Effector memory CD8-positive, alpha-beta T cell (primary cell): ENCODE measurements at places on chromosomes 7 and 10.

DNA sequence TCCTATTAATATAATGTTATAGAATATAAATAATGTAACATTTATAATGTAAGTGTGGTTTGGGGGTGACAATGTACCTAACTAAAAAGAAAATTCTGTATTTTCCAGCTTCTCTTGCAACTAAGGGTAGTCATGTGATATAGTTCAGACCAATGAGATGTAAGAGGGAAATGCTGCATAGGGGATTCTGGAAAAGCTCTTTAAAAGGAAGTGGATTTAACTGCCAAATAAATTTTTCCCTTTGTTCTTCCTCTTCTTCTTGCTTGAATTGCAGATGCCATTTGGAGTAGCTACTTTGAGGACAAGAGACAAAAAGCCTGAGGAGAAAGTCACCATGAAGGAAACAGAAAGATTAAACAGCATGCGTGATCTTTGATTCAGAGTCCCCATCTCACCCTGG lies 194.3 kb downstream of the PTEN start:
- DNase-seq = no peak

DNA sequence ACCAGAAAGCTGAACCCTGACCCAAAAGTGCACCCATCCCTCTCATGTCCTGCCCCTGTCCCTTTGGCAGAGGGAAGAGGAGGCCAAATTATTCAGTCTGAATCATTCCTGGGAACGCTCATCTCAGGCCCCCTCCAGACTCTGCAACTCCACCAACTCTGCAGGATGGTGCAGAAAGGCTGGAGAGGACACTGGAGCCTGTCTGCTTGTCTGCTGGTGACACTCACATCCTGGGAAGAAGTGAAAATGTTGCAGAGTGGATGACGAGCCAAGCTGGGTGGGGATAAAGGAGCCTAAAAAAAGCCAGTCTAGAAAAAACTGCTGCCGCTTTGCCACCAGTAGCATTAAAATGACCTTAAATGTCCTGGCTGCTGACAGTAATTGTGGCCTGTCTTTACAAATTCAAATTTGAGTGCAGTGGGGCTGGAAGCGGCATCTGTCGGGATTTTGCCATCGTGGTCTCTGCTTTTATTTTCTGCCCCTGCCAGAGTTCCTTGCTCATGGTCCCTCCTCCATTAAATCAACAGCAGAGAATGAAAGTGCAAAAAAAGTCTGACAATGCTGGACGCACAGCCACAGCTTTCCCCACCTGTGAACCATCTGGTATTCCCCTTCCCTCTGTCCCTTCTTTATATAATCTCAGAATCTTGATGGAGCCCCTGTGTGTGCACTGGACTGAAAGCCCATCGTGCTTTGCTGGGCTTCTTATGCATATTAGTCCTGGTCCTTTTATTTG lies 63.9 kb downstream of the STK17A start:
- DNase-seq = no peak

GRCh38 chr7:159238541-159238940 lies 93.9 kb upstream of the VIPR2 start:
- DNase-seq = no peak

GRCh38 chr7:124482229-124482628 lies 283.4 kb downstream of the GPR37 start:
- no peak for DNase-seq

- DNase-seq = no peak
Measured at GRCh38 chr10:4514445-4515108, 311.4 kb upstream of the AKR1E2 start.

DNA sequence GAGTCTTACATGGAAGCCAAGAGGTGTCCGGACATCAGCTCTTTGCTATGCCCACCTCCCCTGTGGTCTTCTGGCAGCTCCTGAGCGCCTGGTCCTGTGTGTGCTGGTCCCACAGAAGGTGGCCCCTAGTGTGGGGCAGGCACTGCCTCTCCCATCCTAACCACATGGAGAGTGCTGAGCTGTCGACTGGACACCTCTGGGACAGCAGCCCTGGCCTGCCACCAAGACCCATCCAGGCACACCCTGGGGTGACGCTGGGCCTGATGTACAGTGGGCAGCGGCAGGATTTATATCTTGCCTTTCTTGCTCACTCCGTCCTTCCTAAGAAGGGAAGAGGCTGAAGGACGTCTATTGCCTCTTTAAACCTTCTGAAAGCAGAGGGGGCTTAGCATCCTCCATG lies 98.7 kb downstream of the EBF3 start:
- no peak for DNase-seq

GRCh38 chr10:34255035-34255434 lies 560.1 kb downstream of the PARD3 start:
- DNase-seq = no peak

DNA sequence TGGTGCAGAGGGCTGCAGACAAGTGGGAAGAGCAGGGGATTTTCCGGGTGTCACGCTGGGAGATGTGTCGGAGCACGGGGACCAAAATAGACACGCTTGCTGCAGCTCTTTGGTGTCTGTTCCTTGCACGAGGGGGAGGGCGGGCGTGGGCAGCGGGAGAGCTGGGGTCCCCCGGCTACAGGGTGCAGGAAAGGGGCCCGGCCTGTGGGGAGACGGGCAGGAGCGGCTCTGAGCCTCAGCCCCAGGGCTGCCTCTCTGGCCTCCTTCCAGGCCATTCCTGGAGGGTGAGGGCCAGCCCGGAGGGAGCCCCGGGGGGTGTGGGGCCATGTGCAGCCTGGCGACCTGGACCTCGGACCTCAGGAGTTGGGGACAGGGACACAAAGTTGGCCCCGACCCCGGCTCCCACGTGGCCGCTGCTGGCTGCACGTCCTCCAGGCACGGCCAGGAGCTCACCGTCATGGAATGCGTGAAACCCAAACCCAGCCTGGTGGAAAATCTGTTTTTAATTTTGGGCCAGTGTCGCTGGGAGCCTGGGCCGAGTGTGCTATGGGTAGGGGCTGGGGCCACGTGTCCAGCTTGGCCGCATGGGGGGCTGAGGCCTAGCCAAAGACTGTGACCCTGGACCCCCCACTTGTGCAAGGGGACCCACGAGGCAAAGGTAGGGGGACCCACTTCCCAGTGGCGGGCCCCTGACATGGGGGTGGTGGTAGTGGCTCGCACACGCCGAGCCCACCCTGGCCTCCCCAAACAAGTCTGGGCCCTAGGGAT lies 6.6 kb downstream of the TTYH3 start:
- DNase-seq = no peak

DNA sequence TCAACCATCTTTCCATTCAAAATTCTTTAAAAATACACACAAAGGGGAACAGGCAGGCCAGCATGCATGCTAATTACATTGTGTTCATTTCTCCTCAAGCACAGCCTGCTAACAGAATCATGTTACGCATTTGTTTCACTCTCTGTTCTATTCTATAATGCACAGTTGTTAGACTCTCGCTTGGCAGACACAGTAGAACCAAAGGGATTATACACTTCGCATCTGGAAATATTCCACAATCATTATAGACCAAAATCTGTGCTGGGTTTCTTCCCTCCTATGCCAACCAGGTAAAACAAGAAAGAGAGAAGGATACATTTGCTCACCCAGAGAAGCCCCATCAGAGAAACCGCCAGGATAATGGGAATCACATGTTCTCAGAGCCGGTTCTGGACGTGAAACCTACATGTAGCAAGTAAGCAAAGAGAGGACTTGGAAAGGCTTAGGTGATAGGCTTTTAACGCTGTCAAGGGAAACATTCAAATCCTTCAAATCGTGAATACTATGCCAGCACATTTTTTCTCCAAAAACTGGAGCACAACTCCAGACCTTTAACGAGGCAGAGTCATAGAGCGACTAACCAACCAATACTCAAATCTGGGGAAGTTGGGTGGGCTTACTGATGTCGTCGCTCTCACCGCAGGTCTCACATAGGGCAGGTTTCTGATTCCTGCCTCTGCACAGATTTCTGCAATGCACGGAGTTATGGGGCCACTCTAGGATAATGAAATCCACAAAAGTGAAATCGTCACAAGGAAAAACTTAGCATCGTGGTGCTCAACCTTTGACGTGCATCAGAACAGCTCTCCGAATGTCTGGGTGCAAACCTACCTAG lies 380.5 kb upstream of the AUTS2 start:
- DNase-seq = no peak

DNA sequence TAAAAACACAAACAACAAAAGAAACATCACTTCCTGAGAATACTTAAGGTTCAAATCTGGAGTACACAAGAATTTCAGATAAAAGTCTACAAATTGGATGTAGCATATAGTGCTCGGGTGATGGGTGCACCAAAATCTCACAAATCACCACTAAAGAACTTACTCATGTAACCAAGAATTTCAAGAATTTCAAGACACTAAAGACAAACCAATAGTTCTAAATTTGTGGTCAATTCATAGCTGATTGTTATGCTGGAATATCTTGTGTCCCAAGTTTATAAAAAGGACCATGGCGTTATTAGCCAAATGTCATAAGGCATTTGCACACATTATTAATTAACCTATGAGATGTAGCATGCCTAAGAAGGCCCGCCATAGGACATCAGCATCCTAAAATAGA lies 1204.1 kb upstream of the AUTS2 start:
- DNase-seq = no peak

DNA sequence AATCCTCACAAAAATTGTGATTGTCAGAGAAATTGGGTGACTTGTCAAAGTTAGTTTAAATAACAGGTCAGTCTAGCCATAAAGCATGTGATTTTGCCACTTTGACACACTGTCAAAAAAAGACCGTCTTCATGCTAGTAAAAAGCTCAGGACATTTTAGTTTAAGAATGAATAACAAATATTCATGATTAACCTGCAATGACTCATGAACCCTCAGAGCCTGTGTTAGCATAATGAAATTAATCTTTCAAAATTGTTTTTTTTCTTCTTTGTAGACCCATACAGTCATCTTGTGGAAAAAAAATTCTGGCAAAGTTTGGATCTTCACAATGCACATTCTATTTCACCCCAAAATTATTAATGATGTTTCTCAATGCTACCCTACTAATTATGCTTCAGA lies 255.2 kb upstream of the POT1 start:
- no peak for DNase-seq

DNA sequence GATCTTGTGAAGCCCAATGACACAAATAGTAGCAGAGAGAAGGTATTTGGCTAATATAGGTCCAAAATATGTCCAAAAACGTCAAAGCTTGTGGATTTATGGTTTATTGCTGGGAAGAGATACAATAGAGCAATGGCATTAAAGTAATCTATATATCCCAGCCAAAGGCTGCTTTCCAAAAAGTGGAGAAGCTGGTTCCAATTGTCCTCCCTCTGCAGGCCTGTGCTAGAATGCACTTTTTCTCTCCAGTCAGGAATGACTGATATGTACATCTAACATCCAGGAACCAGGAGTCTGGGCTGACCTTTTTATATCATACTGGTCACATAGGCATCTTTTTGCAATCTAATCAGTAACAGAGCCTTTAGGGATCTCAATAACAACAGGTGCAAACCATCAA lies 167.1 kb upstream of the FAM3C start:
- DNase-seq = no peak

GRCh38 chr7:18407385-18407784 lies 88.2 kb upstream of the HDAC9 start:
- no peak for DNase-seq

DNA sequence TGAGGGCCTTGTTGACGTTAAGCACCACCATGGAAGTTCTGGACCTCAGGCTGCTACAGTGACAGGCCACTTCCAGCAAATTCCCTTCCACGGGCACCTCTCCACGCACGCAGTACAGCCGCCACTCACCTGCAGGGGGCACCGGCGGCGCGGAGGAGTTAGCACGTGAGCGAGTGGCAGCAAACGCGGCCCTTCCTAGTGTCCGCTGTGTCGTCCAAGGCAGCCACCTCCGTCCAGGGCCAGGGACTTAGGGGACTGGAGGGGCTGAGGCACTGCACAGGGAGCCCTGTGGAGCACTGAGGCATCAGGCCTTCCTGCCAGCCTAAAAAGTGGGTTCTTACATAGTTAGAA lies 164.4 kb downstream of the SVIL start:
- no peak for DNase-seq

- DNase-seq = no peak
Measured at GRCh38 chr7:128867842-128868623, 5.4 kb downstream of the ATP6V1F start.

GRCh38 chr10:2837674-2838073 lies 229.7 kb upstream of the PFKP start:
- no peak for DNase-seq

- DNase-seq = no peak
Measured at GRCh38 chr10:129039406-129040370, 427.4 kb upstream of the MGMT start.

DNA sequence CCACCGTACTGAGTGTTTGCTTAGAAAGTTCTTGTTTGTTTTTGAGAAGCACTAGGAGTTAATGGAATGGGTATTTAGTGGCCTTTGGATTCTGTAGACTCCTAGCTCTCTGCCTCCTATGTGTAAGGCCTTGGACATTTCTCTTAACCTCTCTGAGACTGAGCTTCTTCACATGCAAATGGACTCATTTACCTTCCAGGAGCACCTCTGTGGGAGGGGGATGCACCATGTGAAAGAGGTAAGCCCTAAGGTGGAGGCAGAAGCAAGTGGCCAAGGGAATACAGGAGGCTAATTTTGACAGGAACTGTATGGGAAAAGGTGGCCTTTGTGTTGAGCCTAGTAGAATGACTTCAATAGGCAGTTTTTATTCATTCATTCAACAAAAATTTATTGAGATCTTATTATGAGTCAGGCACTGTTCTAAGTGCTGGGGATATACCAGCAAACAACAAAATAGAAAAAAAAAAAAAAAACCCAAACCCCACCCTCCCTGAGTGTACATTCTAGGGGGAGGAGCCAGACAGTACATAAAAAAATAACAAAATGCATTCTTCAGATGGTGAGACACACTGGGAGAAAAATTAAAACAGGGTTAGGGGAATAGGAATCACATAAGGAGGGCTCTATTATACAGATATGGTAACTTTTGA lies 9.2 kb upstream of the EPHA1 start:
- no peak for DNase-seq

- DNase-seq = no peak
Measured at GRCh38 chr10:29202386-29202940, 86.4 kb upstream of the LYZL1 start.

GRCh38 chr7:108076156-108076555 lies 54.0 kb downstream of the LAMB4 start:
- DNase-seq = no peak

DNA sequence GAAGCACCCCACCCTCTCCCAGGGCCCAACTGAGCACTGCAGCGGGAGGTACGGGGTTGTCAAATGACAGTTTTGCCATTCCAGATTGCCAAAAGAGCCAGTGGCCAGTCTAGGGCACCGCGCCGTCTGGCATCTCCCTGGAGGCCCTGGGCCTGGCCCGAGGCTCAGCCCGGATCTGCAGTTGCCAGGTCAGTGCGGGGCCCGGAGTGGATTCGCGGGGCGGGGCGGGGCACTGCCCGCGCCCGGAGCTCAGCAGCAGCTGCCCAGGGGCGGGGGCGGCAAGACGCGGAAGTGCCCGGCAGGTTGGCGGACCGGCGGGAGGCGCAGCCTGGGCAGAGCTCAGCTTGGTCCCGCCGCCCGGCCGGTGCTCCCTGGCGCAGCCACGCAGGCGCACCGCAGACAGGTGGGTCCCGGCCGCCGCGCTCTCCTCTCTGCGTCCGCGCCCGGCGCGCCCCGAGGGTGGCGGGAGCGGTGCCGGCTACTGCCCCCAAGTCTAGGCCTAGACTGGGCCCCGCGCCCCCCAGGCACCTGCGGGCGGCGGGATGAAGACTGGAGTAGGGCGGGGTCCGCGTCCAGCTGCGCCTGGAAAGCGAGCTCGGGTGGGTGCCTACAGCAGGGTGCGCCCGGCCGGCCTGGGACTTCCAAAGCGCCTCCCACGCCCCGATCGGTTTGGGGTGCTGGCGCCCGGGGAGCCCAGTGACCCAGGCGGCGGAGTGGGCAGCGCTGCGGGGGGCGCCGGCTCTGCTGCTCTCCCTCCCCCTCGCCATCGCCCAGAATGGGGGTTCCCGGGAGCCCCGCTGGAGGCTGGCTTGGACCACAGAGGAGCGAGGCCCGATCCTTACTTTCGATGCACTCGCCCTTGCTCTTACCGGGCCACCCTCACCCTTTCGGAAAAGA lies at the start of gene IRF5:
IRF5 (plus strand) TSS at position 281 of the 897 bp plus-strand sequence. CDS start 4,155 bp downstream, outside the sequence.
- no peak for DNase-seq
